ENCODE measurements at places on chromosomes 2 and 18.

- DNase-seq: no peak
Measured at GRCh38 chr2:59882822-59883221, 670.6 kb downstream of the BCL11A start.

- no peak for DNase-seq
Measured at GRCh38 chr2:31381601-31382000, 32.9 kb downstream of the XDH start.

DNA sequence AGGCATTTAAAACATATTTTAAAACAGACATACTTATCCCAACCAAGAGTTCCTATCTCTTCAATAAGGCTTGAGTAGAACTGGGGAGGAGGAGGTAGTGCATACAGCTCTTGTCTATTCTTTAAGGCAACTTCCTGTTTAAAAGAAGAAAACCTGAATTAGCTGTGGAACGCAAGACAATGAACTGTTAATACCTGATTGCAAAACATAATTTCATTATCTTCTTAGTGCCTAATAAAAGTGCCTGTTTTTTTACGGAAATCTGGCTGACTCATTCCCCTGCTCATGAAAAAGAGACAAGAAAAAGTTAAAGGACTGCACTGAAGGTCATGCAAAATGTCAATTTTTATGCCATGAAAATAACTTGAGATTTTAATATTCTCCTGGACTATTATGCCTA is 19.2 kb downstream of the FANCL start:
- no peak for DNase-seq

GRCh38 chr2:181074457-181074856 is 94.1 kb downstream of the UBE2E3 start:
- no peak for DNase-seq

DNA sequence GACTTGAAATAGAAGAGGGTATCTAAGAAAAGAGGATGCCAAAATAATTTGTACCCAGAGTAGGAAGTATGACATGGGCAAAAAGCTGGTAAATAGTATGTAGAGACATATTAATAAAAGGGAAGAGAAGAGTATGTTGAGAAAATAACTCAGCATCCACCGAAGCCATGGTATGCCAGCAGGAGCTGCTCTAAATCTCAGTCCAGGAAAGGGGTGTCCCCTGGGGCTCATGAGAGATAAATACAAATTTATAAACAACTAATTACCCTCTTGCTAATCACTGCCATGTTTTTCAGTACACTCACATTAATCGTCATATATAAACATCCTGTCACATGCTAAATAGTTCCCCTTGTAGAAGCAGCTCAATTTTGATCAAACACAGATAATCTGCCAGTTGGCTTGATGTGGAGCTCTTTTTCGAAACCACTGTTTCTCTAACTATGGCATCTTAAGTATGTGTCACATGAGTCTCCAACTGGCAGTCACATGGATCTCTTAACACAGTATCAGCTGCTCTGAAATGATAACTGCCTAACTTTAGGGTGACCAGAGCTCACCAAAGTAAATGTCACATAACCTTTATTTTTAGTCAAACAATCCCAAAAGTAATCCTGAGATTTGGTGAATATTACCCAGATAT is 31.9 kb downstream of the EXOC6B start:
- no peak for DNase-seq

DNA sequence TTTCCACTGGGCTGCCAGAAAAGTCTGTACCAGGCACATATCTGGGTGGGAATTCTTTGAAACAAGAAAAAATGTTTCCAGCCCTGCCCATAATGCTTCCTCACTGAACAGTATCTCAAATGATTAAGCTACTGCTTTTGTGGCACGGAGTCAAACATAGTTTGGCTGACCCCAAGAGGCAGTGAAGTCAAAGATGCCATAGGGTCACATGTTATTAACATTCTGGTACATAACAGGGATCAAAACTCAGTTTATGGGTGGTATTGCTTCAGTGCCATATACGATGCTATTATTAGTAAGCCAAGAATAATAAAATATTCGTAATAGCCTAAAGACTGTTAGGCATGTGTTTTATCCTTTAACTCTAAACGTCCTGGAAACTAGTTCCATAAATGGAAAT is 112.4 kb downstream of the FEZ2 start:
- no peak for DNase-seq

GRCh38 chr2:200379481-200380090 is 73.1 kb downstream of the SPATS2L start:
- no peak for DNase-seq

DNA sequence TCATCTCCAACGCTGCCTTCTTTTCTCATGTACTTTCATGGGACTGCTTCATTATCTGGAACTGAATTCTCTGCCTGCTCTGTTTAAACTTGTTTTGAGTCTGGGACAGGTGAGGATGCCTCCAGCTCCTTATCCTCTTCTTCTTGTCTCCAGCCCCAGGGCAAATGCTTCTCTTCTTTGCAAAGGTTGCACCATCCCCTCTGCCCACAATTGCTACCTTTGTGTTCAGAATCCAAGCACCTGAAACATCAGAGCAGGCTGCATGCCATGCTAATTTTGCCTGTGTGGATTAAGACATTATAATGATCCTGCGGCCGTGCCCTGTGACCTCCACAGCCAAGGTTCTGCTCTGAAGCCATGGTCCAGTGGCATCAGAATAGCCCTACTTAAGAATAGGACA is 309.5 kb downstream of the EPHA4 start:
- no peak for DNase-seq

- no peak for DNase-seq
Measured at GRCh38 chr2:84886791-84887190, 5.9 kb upstream of the TRABD2A start.

DNA sequence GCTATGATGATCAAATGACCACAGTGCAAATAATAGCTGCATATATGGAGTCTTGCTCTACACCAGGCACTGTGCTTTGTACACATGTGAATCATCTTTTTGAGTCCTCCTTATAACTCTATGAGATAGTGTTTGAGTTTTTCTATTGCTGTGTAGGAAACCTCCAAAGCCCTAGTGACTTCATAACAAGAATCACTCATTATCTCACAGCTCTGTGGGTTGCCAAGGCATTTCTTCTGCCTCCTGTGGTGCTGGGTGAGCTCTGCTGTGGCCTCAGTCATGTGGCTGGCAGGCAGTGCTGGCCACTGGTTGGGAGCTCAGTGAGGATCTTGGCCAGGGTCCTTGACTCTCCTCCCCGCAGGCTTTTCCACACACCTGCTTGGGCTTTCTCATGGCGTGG is 153.4 kb downstream of the CAPN13 start:
- DNase-seq: no peak

- DNase-seq: no peak
Measured at GRCh38 chr2:165674780-165675179, 119.3 kb downstream of the GALNT3 start.
